ENCODE measurements at places on chromosomes 16 and 17. TPM values are rescaled to one million over a fixed set of nuclear protein-coding genes. Genes with fewer than 3 reads are reported as not detected.

DNA sequence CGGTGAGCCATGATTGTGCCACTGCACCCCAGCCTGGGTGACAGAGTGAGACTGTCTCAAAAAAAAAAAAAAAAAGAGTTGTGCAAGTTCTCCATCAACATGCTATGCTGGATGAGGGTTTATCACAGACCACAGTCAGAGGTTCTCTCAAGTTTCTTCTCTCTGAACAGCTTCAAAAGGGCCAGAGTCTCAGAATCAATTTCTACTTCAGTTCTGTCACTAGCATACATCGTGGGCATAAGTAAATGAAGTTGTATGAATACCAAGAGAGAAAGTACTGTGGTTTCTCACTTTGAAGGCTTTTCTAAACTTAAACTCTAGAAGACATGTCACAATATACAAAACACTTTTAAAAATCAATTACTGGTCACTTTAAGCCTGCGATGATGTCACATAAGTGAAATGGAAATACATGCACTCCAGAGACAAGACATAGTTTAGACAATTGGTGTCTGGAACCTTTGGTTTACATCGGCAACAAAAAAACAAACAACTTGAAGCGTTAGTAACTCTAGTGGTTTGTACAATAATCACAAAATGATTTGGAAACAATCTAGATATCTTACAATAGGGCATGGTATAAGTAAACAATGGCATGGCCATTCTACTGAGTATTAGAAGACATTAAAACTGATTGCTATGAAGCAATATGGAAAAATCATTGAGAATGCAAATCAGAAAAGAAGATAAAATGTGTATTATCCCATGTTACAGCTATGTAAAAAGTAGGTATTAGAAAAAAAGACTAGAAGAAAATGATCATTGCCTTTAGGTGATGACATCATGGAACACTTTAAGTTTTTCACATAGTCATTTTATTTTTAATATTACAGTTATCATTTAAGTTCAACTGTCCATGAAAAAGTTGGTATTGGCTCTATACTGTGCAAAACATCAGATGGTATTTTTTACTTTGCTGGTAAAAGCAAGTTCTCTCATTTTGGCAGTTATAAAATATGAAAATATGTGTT lies 232.3 kb downstream of the ZFHX3 start:
- no peak for DNase-seq

GRCh38 chr17:31598399-31598782 lies 206.9 kb downstream of the RAB11FIP4 start:
- DNase-seq, result no peak

DNA sequence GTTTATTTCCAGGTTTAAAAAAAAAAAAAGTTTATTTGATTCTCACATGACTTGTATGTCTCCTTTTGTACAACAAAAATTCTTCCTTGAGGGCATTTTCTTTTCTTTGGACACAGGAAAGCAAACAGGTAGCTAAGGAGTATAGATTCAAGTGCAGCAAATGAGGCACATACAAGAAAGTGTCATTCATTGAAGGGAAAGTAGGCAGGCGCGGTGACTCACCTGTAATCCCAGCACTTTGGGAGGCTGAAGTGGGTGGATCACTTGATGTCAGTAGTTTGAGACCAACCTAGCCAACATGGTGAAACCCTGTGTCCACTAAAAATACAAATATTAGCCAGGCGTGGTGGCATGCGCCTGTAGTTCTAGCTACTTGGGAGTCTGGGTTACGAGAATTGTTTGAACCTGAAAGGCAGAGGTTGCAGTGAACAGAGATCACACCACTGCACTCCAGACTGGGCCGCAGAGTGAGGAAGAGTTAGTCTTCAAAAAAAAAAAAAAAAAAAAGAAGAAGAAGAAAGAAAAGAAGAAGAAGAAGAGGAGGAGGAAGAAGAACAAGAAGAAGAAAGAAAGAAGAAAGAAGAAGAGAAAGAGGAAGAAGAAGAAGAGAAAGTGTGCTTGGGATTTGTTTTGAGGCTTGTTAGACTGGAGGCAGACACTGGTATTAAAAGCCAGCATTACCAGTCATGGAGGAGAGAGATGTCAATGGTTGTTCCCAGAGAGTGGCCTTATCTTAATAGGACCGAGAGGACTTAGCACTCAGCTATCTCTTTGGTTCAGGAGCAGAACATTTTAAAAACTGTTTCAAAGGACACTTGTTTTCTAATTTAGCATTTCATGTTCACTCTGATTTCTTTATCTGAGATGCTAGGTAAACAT lies 19.7 kb downstream of the GINS3 start:
- DNase-seq, result no peak

- no peak for DNase-seq
Measured at GRCh38 chr17:67718325-67718941, 697 bp downstream of the NOL11 start.

DNA sequence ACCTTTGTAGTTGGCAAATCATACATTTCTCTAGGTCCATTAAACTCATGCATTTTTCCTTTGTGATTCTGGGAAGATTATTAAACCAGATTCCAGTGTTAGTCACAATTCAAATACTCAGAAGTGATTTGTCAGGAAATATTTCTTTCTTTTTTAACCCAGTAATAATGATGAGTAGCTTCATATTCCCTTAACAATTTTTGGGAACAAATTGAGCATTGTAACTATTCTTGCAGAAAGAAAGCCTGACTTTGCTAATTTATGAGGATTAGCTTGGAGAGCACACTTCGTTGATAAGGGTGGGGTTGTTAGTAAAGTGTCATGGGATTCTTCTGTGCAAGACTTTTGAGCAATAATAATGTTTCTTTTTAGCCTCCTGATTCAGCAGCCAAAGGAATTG lies 18.7 kb upstream of the KRT24 start:
- no peak for DNase-seq

DNA sequence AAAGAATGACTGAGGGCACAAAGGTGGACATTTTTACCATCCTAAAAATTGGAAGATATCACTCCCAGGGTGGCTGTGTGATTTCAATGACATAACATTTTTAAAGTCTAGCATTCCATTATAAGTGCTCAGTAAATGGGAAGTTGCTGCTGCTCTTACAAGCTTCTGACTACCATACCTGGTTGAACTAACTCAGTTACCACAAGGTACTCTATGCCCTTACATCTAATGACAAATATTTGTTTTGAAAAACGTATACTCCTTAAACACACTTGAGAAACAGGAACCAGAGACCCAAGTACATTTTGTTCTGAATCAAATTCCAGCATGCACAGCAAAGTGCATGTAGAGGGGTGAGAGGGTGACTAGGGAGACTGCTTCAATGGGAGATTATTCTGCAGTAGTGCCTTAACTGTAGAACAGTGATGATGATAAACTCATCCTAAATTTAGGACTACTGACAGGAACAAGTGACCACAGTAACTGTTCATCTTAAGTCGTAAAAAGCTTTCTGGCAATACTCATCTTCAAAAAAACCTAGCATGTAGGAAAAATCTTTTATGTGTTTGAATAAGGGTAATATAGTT lies 83.5 kb downstream of the KANSL1 start:
- no peak for DNase-seq

DNA sequence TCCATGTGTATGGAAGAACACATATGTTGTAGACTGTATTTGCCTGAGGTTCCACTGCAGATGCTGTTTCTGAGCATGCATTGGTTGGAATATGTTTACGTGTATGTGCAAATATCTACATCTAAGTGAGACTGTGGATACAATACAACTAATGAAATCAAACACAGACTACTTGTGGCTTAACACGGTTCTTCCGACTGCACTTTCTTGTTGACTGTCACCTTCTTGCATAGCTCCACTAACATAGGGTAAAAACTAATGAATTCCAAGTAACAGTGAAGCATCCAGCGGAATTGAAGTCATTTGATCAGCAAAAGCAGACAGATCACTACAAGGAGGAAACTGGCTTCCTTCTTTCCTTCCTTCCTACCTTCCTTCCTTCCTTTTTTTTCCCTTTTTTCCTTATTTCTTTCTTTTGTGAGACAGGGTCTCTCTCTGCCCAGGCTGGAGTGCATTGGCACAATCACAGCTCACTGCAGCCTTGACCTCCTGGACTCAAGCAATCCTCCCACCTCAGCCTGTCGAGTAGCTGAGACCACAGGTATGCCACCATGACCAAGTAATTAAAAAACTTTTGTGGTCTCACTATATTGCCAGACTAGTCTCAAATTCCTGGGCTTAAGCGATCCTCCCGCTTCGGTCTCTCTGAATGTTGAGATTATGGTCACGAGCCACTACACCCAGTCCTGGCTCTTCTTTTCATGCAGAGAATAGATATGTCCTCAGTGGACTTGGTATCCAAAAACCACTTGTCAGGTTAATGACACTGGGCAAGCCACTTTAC lies 22.0 kb upstream of the CCL1 start:
- no peak for DNase-seq

- DNase-seq, result no peak
Measured at GRCh38 chr17:47894498-47895346, 1.3 kb upstream of the SP2 start.

- DNase-seq, result no peak
Measured at GRCh38 chr17:48972749-48973097, 4.3 kb upstream of the GIP start.

- DNase-seq, result no peak
Measured at GRCh38 chr17:56867948-56868376, 34.0 kb downstream of the DGKE start.

GRCh38 chr16:10206215-10206614 lies 24.0 kb upstream of the GRIN2A start:
- no peak for DNase-seq

- no peak for DNase-seq
Measured at GRCh38 chr17:36978810-36979564, 30.2 kb downstream of the AATF start.

DNA sequence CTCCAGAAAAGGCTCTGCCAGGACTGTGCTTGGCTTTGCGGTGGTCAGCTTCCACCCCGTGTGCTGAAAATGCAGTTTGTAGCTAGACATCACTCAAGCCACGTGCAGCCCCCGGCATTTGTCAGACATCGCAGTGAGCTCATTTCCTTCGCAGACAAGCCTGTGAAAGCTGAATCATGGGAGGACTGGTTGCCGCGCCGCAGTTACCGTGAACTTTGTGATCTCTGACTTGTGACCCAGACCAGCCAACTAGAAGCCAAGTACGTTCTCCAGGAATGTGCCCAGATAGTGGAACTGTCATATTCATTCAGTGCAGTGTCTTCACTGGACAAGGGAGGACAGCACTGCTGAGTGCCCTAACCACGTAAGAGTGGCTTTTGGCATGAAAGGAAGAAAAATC lies 58.1 kb downstream of the NDE1 start:
- DNase-seq, result no peak

- DNase-seq, result peak; percentile 32
Measured at GRCh38 chr17:34499576-34499975, 79.8 kb upstream of the TMEM132E start.

GRCh38 chr16:64017796-64018195 lies 1104.1 kb downstream of the CDH11 start:
- no peak for DNase-seq

DNA sequence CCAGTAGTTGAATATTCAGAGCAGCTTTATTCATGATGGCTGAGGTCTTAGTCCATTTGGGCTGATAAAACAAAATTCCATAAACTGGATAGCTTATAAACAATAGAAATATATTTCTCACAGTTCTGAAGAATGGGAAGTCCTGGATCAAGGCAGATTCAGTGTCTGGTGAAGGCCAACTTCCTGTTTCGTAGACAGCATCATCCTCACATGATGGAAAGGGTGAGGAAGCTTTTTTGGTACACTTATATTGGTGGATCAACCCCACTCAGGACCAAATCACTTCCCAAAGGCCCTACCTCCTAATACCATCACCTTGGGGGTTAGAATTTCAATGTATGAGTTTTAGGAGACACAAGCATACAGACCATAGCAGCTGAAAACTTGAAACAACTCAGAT lies 224.2 kb downstream of the CYB561 start:
- DNase-seq, result no peak

GRCh38 chr17:40338058-40338457 lies 26.5 kb downstream of the GJD3 start:
- no peak for DNase-seq

GRCh38 chr17:28865946-28866752 lies 11.3 kb downstream of the ERAL1 start:
- DNase-seq, result no peak

- no peak for DNase-seq
Measured at GRCh38 chr16:46555951-46556350, 65.2 kb downstream of the SHCBP1 start.

DNA sequence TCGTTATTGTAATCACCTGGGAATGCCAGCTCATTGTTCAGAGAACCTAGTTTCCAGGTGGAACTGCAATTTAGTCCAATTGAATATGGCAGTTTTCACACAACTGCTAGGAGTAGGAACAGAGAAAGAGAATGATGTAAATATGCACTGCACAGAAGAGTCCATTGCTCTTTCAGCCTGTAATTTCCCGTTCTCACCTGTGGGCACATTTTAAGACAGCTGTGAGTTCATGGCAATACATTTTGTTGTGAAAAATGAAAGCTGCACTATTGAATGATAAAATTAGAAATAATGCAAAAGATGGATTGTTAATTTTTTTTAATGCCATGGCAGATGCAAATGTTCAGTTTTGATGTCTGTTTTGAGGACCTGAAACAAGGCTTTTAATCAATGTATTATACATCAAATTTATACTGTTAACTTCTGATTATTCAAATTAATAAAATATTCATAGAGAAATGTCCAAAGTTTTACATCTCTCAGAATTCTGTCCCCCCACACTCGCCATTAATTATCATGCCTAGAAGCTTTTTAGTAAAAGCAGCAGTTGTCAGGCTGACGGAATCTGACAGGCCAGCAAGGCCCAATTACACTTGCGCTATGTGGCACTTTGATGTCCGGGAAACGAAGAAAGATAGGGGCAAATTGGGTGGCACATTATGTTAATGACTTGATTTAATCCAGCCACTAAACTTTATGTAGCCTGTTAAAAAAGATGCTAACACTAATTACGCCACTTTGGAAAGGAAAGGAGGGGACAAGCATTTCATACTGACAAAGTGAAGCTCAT lies 72.2 kb downstream of the RPGRIP1L start:
- no peak for DNase-seq

Gene DOC2A
- 0.24 TPM for total RNA-seq

Gene PRSS36
- total RNA-seq, result 5.7 TPM

Gene FN3KRP
- 12.2 TPM for total RNA-seq

Gene KRTAP9-4
- total RNA-seq, result not detected

Gene CLEC3A
- 0.14 TPM for total RNA-seq

Gene ADAD2
- 0.38 TPM for total RNA-seq

Measured in thymus (tissue), 14 donors.